ENCODE measurements at places on chromosomes 7 and 10.

DNA sequence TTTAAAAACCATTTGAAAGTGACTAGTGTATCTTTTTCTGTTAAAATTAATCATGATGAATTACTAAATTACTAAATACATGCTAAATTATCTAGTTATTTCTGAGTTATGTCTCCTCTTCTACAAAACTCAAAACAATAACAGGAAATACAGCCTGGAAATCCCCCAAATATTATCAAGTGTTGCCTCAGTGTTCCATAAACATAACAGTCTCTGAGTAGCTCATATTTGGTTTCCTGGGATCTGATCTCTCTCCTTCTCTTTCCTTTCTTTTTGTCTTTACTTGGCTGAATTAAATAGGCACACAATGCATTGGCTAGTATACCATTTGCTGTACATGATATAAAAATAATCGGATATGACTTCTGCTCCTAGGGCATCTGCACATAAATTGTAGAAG is 277.6 kb upstream of the IGFBP3 start:
- ATAC-seq, result no peak

- ATAC-seq, result no peak
These were observed 106.0 kb upstream of the PDCD4 start for GRCh38 chr10:110765513-110766319.

DNA sequence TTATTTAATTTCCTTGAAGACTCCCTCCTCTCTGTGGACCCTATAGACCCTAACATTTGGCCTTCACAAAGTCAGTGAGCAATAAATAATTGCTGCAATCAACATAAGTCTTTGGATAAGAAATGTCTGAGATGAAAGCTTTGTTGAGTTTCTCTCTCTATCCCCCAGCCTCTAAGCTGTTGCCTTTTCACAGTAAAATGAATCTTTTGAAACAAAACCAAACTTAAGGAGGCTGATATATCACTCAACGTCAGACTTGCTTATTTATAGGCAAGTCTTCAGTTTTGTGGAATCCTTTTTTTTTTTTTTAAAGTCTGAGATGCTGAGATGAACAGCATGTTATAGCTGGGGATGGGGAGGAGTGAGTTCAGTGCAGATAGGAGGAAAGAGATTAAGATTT is 10.0 kb downstream of the CPED1 start:
- ATAC-seq, result no peak

- no peak for ATAC-seq
These were observed 400.6 kb upstream of the VSTM2A start for GRCh38 chr7:54141576-54141975.

DNA sequence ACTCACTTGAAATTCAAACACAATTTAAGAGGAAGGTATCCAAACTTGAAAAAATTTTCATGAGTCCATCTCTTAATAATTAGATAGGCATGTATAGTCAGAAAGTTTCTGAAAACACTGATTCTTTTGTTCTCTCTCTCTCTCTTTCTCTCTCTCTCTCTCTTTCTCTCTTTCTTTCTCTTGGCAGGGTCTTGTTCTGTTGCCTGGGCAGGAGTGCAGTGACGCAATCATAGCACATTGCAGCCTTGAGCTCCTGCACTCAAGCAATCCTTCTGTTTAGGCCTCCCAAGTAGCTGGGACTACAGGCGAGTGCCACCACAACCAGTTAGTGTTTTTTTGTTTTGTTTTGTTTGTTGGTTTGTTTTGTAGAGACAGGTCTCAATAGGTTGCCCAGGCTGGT is 59.3 kb downstream of the PRTFDC1 start:
- no peak for ATAC-seq

- ATAC-seq, result no peak
These were observed 161.7 kb upstream of the PLXDC2 start for GRCh38 chr10:19654576-19654975.

DNA sequence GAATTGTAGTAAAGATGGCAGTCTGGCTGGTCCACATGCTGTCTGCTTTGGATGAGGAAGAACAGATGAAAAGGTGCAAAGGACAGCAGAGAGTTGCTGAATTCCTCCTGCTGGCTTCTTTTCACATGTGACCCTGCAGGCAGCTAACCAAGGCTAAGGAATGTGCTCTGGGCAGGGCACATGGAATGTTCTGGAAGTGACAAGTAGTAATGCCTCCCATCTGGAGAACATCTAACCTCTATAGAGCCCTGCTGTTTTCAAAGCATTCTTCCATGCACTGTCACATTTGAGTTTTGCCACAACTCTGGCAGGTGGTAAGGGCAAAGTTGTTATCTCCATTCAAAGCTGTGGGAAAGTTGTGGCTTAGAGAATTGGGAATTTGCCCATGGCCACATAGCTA is 208.8 kb downstream of the STK31 start:
- ATAC-seq, result no peak

GRCh38 chr7:129642871-129643549 is 31.5 kb downstream of the NRF1 start:
- no peak for ATAC-seq

DNA sequence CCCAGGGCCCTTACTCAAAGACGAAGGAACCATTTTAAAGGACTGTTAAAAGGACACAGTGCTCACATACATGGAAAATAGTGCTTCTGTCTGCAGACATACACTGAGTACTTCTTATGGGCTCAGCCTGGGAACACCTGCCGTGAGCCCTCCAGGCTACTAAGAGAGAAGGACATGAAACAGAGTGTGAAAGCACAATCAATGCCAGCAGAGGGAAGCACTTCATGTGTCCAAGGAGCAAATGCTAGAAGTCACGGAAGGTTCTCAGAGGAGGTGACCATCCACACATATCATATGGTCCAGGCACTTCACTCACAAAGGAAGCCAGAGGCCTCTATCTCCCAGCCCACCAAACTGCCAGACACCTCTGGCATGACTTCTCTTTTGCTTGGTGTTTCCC is 15.5 kb downstream of the ELMO1 start:
- no peak for ATAC-seq

DNA sequence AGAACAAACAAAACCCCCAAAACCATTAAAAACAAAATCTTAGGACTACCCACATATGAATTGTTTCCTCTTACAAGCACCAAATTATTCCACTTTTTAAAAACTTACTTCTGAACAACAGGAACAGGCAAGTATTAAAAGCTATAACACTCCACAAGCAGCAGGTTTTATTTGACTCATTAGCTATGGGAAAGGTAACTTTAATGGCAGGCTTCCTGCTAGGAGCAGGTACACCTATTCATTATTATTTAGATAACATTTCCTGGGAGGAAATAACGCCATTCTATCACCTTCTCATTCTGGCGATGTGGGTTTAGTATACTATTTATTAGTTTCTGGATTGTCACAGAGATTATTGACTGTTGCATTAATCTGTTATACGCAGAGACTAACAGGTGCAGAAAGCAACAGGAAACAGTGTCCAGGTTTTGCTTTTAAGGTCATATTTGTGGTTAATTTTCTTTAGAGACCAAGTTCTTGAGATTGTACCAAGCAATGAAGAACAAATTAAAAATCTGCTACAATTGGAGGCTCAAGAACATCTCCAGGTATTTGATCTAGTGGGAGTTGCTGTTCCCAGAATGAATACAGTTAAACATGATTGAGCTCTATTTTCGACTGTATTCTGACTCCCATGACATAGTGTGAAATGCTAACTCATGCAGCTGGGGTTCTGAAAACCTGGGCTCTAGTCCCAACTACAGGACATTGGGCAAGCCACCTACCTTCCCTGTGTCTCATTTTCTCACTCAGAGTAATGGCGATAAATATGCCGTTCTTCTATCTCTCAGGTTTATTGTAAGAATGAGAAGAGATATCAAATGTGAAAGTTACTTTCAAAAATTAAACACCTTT is 2.0 kb downstream of the CPA2 start:
- no peak for ATAC-seq

GRCh38 chr10:119981826-119982225 is 89.3 kb downstream of the SEC23IP start:
- no peak for ATAC-seq

GRCh38 chr7:29479301-29480200 is 84.1 kb upstream of the PRR15 start:
- no peak for ATAC-seq

DNA sequence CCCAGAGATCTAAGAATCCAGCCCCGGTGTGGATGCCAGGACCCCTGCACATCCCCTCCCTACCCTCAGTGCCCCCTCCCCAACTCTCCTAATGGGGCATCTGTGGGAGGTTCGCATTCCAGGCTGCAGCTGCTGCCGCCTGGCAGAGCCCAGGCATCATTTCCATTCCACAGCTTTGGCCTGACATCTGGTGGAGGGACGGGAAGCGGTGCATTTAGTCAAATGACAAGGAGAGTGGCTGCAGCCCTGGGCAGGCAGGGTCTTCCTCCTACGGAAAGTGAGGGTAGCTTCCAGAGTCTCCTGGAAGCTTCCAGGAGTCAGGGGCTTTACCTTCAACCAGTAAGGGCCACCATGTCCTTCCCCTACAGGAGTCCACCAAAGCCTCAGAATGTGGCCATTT is 30.8 kb downstream of the PRLHR start:
- ATAC-seq, result no peak

- ATAC-seq, result no peak
These were observed 142.2 kb upstream of the VWC2 start for GRCh38 chr7:49631071-49631815.

DNA sequence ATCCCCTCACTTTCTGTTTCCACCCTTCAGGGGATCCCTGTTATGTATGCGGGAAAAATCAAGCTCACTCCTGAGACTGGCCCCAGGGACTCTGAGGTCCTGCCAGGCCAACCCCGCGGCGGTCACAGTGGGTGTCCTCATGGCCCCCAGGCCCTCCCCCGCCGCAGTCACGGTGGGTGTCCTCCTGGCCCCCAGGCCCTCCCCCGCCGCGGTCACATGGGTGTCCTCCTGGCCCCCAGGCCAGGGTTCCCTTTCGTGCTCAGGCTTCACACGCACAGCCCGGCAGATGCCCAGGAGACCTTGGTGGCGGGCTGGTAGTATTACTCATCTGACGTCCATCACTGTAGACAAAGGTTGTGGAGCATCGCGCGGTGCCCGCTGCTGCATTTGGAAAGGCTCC is 491.0 kb upstream of the FOXK1 start:
- no peak for ATAC-seq

GRCh38 chr10:43188702-43189101 is 50.5 kb downstream of the CSGALNACT2 start:
- ATAC-seq, result no peak

DNA sequence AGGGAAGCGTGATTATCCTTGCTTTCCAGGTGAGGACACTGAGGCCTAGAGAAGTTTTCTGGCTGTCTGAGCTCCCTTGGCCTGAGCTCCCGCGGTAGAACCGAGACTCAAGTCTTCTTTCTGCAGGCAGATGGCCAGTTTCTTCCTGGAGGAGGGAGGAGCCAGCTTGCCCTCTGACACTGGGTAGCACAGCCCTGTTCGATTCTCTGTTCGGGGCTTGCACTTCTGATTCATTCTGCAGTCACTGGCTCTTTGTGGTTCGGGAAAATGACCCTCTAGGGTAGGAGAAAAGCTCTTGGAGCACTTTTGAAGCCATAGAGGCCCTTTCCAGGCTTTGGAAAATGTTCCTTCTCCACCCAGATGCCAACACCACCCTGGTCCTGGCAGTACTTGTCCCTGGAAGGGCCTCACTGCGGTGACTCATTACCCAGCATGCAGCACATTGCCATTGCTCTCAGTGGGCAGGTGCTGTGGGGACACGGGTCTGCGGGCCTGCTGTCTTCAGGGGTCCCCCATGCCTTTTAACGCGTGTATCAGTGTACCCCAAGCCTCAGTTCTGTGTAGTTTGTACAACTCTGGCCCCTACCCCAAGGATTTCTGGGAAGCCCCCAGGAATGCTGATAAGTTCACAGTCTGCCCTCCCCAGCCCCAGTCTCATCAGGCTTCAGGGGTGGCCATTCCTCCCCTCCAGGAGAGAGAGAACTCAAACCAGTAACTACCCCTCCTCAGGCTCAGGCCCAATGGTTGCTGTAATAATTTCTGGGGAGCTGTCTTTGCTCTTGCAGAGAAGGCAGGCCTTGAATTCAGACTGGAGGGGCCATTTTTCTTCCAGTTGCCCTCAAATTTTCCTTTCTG is 11.9 kb downstream of the CHST3 start:
- ATAC-seq, result no peak

- ATAC-seq, result no peak
These were observed 19.2 kb downstream of the TMEM273 start for GRCh38 chr10:49168831-49169500.

DNA sequence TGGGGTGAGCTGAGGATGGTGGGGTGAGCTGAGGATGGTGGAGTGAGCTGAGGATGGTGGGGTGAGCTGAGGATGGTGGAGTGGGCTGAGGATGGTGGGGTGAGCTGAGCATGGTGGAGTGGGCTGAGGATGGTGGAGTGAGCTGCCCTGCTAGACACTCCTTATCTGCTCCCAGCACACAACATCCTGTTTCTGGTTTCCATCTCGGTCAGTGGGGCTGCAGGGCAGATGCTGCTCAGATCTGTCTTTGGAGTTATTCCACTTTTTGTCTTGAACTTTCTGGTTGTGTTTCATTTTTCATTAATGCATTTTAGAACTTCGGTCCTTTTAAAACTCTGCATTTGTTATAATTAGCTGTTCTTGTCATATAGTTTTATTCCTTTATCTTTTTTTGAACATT is 67.9 kb upstream of the ANTXRL start:
- no peak for ATAC-seq

GRCh38 chr7:50807026-50807730 is 24.5 kb upstream of the GRB10 start:
- ATAC-seq, result no peak

- no peak for ATAC-seq
These were observed 404.7 kb downstream of the NEBL start for GRCh38 chr10:20492447-20492846.

DNA sequence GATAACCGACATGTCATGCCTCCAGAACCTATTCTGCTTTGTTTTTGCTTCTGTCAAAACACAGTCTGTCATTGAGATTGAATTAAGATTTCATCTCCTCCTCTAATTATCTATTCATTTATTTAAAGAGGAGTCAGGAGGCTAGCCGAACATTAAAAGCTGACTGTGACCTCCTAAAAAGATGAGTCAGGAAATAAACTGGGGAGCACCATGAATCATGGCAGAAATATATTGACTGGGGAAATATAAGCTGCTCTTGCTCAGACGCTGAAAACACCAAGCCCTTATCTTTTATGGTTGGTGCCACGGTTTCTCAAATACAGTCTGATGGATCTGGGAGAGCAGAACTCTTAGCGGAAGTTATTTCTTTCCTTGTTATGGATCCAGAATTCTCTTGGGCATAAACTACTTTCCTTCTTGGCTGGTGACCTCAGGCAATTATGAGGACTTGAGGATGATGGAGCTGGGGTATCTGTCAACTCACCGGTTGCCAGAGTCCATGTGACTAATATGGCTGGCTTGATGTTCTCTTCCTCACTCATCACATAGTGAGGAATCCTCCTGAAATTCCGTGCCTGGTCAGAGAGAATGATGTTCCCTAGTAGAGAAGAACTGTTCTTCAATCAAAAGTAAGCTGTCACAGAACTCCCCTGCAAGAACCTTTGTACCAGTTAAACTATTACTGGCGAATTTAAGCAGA is 307.6 kb upstream of the PHYHIPL start:
- no peak for ATAC-seq

All from activated T-helper 17 cell treated with anti-CD3 and anti-CD28 coated beads, Interleukin-2, amount 50 U/mL, for 72 hours (primary cell).